ENCODE measurements at places on chromosomes 16 and 17.
A peak's percentile ranks its signal among the peaks of the same experiment; 100 is the strongest.

GRCh38 chr17:83177611-83178532 lies 98.5 kb downstream of the METRNL start:
- no peak for DNase-seq

GRCh38 chr16:86874141-86874540 lies 295.8 kb downstream of the FOXL1 start:
- DNase-seq = no peak

DNA sequence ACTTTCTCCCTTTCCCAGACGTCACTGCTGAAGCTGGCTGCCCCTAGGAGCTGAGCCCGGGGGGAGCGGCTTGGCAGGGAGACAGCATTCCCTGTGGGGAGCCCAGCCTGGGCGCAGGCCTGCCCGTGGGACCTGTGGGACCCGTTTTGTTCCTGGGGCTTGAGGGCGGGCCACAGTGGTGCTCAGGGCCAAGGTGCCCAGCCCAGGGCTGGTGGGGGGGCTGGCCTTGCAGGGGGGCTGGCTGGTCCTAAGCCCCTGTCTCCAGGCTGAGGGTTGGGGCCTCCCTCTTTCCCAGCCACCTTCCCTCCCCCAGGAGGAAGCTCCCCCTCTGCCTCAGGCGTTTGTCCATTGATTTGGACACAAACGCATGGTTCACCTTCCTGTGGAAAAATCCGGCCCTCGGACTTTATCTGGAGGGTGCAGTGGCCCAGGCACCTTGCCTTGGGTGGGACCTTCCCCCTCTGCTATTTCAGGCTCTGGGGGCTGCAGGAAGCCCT lies 4.4 kb downstream of the NHERF2 start:
- DNase-seq = no peak

- no peak for DNase-seq
Observed at GRCh38 chr16:48811478-48811877, 201.5 kb upstream of the N4BP1 start.

DNA sequence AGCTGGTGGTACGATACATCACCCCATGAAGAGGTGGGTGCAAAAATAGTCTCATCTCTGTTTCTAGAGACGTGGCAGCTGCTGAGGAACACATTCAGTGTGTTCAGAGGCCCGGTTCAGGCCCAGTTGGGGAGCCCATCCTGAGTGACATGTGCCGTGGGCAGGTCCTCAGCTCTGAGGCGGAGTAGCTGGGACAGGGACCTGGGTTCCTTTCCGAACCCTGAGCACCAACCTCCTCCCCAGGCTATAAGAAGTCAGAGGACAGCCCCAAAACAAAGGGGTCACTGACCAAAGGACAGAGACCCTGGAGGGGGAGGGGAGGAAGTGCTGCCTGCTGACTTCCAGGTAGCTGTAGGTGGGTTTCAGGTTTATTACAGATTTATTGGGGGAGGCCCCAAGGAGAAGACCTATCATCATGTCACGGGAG lies 5.1 kb downstream of the LDHD start:
- no peak for DNase-seq

GRCh38 chr16:72646615-72647014 lies 401.3 kb downstream of the ZFHX3 start:
- no peak for DNase-seq

- DNase-seq = no peak
Observed at GRCh38 chr17:39834017-39834416, 30.1 kb downstream of the IKZF3 start.

DNA sequence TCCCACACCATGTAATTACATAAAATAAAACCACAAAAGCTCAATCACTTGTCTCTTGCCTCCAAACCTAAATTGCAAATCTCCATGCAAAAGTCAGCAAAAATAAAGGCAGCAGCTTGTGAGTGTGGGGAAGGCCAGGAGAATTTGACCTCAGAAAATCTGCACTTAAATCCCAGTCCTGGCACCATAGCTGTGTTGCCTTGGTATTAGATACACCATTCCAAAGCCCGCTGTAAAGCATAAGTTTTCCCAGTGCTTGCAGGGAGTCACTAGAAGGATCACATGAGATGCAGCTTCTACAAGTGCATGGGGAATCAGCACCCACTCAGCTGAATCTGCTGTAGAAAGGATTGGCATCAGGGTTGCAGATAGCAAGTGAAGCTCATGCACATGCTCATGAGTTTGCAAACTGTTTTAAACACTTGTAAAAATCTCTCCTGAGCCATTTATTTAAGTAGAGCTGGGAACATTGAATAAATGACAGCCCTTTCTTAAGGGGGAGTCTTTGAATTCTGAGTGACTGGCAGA lies 495.0 kb upstream of the HSBP1 start:
- DNase-seq = no peak

GRCh38 chr17:29483503-29483902 lies 83.3 kb downstream of the ABHD15 start:
- DNase-seq = no peak

- DNase-seq = no peak
Observed at GRCh38 chr16:87897521-87898505, 28.5 kb upstream of the SLC7A5 start.

DNA sequence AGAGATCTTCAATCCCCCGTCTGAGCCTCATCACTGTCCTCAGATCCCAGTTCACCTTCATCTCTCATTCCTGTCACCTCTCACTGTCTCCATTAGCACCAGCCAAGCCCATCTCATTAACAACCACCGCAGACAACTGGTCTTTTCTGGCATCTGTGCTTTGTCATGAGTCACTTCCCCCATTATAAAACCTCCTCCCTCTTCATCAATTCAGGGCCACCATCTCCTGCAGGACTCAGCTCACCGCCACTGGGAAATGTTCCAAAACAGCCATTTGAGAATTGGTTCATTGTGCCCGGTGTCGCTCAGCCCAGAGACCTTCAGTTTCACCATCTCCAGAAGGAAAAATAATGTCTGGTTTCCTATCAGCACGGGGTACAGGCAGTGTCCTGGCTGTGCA lies 56.9 kb upstream of the TEKT3 start:
- DNase-seq = no peak

GRCh38 chr16:81238296-81239011 lies at the start of gene BCO1:
TSS of gene BCO1 (plus strand) at chr16:81238689. CDS start at chr16:81238909, 220 bp downstream.
- peak; percentile 49 for DNase-seq

- DNase-seq = no peak
Observed at GRCh38 chr17:59372138-59372751, 40.8 kb downstream of the YPEL2 start.

- no peak for DNase-seq
Observed at GRCh38 chr17:35752471-35752870, 568 bp downstream of the GAS2L2 start.

- DNase-seq = no peak
Observed at GRCh38 chr17:57607553-57608120, 137.5 kb downstream of the CCDC182 start.

DNA sequence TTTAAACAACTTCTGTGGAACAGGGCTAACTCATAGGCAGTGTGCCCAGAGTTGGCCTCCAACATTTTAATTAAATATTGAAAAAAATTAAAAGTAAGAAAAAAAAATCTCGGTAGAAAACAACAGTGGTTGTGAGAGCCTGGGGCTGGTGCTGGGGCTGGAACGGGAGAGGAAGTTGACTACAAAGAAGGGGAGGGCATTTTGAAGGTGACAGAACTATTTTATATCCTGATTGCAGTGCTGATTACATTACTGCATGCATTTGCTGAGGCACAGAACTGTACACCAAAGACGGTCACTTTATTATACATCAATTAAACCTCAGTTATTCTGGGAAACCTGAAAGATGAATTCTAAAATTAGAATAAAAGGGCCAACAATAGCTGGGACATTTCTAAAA lies 142.5 kb downstream of the PARN start:
- no peak for DNase-seq

GRCh38 chr16:55876854-55877253 lies 1.7 kb upstream of the CES5A start:
- DNase-seq = no peak

- no peak for DNase-seq
Observed at GRCh38 chr17:46199379-46199778, 6.2 kb upstream of the KANSL1 start.

GRCh38 chr17:17415006-17415405 lies 61.8 kb upstream of the MED9 start:
- DNase-seq = no peak

DNA sequence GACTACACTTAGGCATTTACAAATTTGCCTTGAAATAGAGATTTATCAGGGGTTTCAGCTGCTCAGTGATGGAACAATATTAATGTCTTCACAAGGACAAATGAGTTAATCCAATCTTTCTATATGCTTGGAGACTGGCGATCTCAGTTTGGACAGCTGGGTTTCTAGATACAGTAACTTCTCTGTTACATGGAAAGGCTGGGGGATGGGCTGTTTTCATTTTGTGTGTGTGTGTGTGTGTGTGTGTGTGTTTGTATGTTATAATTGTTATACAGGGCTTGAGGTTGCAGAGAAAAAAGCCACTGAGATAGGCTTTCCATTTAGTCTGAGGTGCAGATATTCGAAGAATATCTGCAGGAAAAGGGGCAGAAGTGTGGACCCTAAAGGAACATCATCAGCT lies 359.3 kb upstream of the SALL1 start:
- DNase-seq = no peak

GRCh38 chr16:55081622-55082590 lies 151.2 kb downstream of the IRX5 start:
- DNase-seq = no peak

DNA sequence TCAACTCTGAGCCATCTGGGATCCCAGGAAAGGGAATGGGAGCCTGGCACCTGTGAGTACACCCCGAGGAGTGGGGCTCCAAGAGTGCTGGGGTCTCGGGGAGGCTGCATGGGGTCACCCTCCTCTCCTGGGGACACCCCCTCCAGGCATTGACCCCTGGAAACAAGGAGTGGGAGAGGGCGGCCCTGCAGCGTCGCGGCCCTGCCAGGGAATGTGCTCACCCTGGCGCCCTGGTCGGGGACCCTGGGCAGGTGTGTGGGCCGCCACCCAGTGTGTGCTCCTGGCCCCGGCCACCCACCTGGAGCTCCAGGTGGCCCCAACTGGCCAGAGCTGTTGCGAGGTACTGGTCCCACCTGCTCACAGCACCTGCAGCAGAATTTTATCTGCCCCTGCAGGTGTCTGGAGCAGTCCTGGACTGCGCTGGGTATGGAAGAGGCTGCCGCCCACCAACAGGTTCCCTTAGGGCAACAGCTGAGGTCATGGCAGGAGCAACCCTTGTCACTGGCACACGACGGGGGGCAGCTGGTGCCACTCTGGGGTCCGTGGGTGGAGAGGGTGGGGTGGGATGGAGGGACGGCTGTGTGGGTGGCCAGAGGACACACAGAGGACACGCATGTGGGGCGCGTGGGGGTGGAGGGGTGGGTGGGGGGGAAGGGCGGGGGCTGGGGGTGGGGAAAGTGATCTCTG lies 5.4 kb upstream of the PABPN1L start:
- DNase-seq = no peak

DNA sequence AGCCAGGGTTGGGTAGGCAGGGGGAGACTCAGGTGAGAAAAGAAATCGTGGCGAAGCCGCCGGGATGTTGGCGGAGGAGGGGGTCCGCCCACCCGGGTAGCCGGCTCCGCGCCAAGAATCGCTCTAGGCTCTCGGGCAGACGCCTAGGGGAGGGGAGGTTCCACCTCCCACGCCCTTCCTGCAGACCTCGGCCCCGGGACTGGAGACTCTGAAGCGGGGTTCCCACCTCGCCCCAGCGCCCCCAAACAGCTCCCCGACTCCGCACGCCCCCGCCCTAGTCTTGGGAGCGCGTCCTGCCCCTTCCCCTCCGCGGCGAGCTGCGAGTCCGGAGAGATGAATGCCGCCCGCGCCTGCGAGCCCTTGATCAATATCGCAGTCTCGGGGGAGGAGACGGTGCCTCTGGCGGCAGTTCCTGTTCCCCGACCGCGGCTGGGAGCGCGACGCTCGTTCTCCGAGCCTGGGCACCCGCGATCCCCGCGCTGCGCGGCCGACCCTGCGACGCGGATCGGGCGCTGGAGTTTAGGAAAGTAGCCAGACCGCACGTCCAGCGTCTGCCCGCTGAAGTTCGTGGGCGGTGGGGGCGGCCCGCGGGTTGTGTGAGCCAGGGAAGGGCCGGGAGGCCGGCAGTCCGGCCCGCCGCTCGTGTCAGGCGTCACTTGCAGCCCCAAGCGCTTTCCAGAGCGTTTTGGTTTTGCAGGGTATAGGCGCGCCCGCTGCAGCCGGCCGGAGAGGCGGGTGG lies 790 bp downstream of the CRHR1 start:
- DNase-seq = no peak

- no peak for DNase-seq
Observed at GRCh38 chr17:1223662-1224061, 43.9 kb upstream of the ABR start.

GRCh38 chr16:67967958-67968399 lies 458 bp downstream of the SLC12A4 start:
- DNase-seq = no peak

- DNase-seq = no peak
Observed at GRCh38 chr16:21021316-21021715, 120.7 kb downstream of the LYRM1 start.

DNA sequence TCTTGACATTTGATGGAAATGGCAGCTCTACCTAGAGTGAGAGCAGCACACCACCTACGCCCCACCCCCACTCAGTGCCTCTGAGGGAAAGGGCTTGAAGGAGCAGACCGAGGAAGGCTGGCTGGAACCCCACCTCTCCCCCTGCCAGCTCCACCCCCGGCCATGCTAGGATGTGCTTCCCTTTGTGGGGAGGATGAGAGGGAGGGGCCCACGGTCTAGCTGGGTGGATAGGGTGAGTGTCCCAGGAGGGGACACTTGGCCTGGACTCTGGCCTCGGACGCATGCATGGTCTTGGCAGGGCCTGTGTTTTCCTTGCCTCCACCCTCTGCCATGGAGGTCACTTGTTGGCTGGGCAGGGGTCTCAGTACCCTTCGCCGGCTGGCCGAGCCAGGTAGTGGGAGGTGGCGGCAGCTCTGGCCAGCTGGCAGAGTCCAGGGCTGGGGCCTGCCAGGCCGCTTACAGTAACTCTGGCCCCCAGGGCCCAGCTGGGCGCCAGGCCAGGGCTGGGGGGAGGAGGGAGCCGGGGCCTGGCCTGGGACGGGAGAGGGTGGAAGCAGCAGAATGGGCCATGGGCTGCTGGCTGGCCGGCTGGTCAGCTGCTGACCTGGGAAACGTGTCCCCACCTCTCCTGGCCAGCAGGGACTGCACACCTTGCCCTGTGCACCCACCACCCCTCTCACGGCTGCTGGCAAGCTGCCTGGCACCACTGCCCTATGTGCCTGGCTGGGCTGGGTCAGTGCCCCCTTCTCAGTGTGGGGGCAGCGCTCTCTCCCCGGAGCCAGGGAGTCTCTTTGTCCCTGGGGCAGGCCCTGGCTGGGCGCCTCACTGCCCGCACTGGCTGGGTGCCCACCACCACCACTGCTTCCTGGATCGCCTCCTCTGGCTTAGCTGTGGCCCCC lies 23.0 kb downstream of the RARA start:
- DNase-seq = no peak

GRCh38 chr17:9057310-9057709 lies 36.0 kb downstream of the NTN1 start:
- DNase-seq = no peak

GRCh38 chr17:79866791-79867518 lies 27.7 kb upstream of the CBX4 start:
- no peak for DNase-seq

DNA sequence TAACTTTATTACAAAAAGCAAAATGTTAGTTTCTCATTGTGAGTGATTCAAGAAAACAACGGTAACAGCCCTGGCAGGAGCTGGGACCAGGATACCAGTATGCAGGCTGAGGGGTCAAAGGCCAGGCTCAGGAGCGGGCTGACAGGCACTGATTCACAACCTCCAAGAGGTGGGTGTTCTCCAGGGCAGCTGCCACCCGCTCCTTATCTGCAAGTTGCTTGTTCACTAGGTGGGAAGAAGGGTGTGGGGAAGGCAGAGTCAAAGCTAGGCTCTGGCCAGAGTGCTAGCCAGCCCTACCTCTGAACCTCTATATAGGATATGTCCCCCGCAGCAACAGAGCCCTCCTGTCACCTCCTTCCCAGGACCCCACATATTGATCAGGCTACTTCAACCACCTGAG lies 2.1 kb downstream of the CIAO2B start:
- no peak for DNase-seq
